ENCODE measurements at places on chromosomes 5 and 9.

DNA sequence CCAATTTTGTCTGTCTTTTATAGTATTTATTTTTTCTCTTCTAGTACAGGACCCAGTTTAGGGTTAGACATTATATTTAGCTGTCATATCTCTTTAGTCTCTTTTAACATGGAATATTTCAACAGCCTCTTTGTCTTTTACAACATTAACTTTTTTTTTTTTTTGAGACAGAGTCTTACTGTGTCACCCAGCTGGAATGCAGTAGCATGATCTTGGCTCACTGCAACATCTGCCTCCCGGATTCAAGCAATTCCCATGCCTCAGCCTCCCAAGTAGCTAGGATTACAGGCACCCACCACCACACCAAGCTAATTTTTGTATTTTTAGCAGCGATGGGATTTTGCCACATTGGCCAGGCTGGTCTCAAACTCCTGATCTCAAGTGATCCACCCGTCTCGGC is 90.1 kb downstream of the ADAMTS6 start:
- no peak for DNase-seq

DNA sequence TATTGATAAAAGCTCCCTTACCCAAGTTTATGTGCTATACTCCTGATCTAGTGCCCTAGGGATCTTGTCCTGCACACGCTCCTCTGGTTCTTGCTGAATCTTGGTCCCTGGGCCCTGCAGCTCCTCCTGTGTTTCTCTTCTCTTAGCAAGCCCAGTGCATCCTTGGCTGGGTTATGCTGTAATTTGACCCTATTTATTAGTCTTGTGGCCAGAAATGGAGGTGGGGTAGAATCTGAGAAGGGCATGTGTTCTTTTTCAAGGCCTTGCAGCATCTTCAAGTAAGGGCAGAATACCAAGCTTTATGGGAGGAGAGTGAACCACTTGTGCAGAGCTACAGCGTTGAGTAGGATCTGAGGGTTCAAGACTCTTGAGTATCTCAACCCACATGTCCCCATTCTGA is 366.8 kb downstream of the FAM170A start:
- no peak for DNase-seq

DNA sequence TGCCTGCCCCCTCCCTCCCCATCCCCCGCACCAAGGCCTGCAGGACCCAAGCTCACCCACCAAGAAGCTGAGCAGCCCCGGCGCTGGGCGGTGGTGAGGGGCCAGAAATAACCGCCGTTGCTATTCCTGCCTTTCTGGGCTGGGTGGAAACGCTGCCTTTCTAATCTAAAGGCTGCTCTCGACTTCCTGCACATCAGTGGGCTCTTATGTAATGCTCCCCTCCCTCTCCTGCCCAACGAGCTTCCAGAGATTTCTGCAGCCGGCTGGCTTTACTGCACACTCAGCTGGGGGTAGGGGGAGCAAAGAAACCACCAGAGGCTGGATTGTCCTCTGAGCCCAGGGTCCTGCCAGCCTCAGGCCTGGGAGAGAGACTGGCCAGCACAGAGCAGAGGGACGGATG is 6.9 kb upstream of the EGR1 start:
- no peak for DNase-seq

- no peak for DNase-seq
Observed at GRCh38 chr9:136270173-136270705, 24.6 kb upstream of the QSOX2 start.

DNA sequence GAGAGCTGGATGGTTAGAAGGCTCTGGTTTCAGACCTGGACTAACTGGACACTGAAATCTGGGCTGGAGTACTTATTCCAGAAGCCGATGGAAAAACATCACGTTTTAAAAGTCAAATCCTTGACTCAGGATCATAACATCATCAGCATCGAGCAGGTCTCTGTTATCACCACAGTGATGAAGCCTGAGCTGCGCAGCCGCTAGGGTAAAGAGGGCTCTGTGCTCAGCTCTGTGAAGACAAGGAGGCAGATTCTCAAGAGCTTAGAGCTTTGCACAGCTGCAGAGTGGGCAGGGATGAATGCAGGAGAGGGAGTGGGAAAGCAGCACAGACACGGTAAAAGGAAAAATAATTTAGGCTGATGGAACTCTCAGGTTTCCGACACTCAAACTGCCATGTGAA is 208.8 kb upstream of the TAS2R1 start:
- DNase-seq: no peak

DNA sequence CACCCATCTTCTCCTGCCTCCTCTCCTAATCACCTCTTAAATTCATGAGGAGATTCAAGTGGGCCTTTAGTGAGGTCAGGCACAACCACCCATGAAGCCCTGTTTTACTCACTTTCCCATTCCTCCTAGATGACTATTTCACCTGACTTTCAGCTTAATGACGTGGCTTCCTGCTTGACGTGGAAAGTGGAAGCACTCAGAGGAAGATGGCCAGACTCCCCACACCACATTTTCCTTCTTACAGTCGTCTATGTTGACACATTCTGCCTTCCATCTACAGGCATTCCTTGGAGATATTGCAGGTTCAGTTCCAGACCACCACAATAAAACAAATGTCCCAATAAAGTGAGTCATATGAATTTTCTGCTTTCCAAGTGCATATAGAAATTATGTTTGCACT is 146.4 kb upstream of the TAS2R1 start:
- no peak for DNase-seq

GRCh38 chr9:132451276-132451675 is 41.3 kb downstream of the CFAP77 start:
- no peak for DNase-seq

DNA sequence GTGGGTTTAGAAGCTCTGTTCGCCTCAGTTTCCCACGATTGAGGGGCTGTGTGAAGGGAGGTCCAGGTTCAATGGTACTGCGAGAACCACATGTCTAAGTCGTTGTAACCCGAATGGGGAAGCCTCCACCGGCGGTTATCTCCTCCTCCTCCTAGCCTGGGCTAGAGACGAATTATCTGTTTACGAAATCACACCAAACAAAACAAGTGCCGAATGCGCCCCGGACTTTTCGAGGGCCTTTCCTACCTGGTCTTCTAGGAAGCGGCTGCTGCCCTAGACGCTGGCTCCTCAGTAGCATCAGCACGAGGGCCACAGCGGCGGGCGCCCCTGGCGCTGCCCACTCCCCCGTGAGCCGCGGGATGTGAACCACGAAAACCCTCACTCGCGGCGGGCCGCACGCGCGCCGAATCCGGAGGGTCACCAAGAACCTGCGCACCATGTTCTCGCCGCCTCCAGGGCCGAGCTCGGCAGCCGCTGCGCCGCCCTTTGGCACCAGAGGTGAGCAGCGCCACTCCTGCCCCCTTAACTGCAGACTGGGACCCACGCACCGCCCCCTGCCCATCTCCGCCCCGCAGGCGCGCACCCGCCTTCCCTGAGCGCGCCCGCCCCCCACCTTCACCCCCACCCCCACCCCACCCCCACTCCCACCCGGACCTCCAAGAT is at the start of gene CDKN2A:
TSS of gene CDKN2A (minus strand) at position 500 of the 663 bp plus-strand sequence.
- DNase-seq: peak; percentile 72

GRCh38 chr9:19431361-19432171 is 22.8 kb downstream of the ACER2 start:
- DNase-seq: no peak

DNA sequence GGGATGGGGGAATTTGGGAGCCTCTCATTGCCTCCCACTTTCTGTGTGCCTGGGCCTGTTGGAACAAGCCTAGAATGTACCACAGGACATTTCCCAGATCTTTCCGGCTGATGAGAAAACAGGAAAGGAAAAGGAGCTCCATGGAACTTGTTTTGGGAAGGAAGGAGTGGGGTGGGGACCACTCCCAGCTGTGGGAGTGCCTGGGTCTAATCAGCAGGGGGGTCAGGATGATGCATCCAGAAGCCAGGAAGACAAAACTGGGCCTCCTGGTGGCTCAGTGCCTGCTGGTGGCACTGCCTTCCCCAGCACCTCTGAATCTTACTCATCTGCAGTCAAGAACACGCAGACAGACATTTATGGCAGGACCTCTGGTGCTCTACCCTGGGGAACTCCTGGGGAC is 2.8 kb downstream of the SMIM33 start:
- DNase-seq: no peak

DNA sequence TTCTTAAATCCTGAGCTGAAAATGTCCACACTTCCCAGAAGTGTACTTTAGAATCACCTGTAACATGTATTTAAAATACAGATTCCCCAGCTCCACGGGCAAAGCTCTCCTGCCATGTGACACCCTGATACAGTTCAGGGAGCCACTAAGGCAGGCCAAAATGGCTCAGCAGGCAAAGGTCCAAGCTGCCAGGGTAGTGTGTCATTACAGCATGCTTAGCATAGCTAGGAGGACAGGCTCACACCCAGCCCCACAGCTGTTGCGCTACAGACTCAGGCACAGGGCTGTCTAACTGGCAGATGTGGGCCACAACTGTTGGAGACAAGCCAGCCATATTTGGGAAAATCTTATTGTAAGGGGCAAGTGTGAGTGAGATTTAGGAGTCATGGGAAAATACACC is 73.0 kb downstream of the C9orf85 start:
- no peak for DNase-seq

DNA sequence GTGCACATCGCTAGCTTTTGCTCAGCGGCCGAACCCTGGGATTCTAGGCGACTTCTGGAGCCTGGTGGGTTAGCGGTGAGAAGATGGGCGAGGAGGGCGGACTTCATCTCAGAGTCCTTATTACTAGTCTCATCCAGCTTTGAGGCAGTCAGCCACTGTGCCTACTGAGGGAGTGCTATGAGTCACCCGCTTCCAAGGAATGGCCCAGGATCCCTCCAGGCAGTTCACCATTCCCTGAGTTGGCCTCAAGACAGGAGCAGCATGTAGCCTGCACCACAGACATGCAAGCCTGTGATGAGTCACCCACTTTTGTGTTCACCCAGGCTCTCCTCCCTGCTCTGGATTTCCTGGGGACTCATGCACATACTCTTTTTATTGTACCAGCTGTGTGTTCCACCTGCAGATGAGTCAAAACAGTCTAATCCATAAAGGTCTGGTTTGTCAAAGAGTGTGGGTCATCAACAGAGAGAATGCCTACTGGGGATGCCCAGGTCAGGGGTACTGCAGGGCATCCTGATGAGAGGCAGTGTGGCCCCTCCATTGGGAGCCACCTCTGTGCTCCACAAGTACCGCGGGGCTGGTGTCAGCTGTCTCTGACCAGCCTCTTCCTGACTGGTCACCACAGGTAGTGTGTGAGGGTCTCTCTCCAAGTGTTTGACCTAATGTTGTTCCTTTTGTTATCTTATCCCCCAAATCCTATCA is 20.2 kb downstream of the SLC22A5 start:
- DNase-seq: peak; percentile 39

GRCh38 chr5:63555874-63556273 is 406.4 kb downstream of the HTR1A start:
- DNase-seq: no peak

GRCh38 chr5:172113036-172113435 is 75.0 kb downstream of the STK10 start:
- DNase-seq: no peak

GRCh38 chr9:33320568-33321261 is 30.4 kb downstream of the NFX1 start:
- no peak for DNase-seq

GRCh38 chr9:124606027-124606426 is 98.8 kb upstream of the NR5A1 start:
- DNase-seq: no peak

DNA sequence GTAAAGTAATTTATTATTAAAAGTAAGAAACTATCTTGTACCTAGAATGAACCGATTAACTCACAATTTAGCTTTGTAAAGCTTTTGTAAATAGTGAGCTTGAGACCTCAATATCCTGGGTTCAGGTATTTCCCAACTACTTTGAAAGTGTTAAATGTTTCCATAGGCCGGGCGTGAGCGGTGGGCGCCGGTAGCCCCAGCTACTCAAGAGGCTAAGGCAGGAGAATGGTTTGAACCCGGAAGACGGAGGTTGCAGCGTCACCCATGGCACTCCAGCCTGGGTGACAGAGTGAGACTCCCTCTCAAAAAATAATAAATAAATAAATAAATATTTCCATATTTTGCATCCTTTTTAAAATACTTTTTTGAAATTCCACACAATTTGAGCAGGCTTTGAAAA is 1.5 kb upstream of the ANKH start:
- DNase-seq: no peak

DNA sequence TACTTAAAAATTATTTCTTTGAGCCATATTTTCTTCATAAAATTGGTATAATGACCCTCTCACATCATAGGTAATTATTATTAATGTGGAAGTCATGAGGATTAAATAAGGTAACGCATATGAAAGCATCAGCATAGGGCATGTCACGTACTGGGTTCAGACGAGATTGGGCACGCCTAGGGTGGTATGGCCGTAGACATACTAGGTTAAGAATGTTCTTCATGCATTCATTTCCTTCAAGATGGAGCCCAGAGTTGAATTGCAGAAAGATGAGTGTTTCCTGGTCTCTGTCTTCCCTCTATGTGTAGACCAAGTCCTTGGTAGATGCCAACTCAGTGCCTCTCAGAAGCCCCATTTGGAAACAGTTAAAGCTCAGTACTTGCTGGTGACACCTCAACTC is 174.1 kb upstream of the CLINT1 start:
- DNase-seq: no peak

GRCh38 chr5:169602535-169602934 is 19.0 kb downstream of the SPDL1 start:
- no peak for DNase-seq

- DNase-seq: peak; percentile 21
Observed at GRCh38 chr5:132230871-132231270, 3.2 kb upstream of the P4HA2 start.

DNA sequence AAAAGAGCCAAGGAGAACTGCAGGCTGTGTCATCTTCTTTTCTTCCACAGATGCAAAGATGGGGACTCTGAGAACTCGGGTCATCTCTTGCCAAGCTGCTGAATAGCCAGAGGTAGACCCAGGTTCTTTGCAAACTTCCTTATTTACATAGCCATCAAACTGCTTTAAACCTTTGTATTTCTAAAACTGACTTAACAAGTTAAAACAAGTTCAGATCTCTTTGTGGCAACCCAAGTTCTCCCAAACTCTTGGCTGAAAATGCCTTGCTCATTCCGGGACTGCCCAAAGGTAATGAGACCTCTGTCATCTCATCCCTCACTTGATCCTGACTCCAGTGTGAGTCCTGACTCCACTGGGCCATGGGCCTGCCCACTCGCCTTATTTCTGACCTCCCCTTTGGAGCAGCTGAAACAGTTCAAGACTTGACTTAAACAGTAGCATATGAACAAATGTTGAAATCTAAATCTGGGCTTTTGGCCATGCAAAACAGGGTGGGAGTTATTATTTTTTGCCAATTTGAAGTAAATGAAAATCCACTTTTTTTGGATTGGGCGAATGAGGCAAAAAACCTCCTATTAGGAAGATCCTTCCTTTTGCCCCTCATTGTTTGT is 50.6 kb downstream of the FBXL7 start:
- DNase-seq: no peak

GRCh38 chr9:81689343-81690175 is at the start of gene TLE1:
Gene TLE1, minus strand, starts transcription at chr9:81689547. Its CDS starts 1,307 bp downstream, at chr9:81688240.
- peak; percentile 100 for DNase-seq

- DNase-seq: no peak
Observed at GRCh38 chr9:105141976-105142250, 102.5 kb upstream of the SLC44A1 start.

GRCh38 chr9:78365748-78366697 is 69.1 kb downstream of the PSAT1 start:
- DNase-seq: no peak
